ENCODE measurements at places on chromosomes 1 and 21.
A peak's percentile ranks its signal among the peaks of the same experiment; 100 is the strongest.

- no peak for DNase-seq
Measured at GRCh38 chr1:29964718-29965533, 728.6 kb downstream of the PTPRU start.

DNA sequence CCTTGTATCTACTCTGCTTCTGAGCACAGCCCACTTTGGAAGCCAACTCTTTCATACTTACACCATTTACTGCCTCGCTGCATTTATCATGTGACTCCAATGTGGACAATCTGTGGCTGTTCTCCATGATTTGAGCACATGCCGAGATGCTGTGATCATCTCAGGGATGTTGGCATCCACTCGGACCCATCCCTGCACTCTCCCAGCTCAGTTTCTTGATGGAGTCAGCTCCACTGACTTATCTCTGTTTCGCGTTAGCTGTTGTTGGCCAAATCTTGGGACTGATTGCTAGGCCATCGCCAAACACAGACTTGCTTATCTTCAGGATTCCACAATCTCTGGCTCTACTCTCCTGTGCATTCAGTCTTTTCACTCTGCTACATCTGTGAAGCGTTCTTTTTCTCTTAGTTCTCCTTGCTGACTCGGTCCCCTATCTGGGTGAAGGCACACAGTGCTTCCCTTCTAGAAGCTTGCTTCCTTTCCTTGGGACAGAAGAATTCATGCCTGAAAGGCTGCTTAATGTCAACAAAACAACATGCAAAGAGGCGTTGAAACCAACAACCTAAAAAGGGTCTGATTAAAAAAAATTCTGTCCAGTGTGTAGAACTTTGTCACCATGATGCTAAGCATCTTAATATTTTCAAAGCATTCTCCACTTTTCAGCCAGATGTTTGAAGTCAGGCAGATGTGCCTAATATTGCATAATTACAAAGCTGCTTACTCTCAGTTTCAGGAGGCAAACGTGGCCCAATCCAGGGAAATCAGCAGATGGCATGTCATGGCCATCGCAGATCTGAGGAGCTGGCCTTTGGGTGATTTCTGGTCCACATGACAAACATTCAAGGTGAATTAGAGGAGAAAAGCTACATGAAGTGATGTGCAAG lies 120.7 kb downstream of the NGF start:
- DNase-seq, result no peak

DNA sequence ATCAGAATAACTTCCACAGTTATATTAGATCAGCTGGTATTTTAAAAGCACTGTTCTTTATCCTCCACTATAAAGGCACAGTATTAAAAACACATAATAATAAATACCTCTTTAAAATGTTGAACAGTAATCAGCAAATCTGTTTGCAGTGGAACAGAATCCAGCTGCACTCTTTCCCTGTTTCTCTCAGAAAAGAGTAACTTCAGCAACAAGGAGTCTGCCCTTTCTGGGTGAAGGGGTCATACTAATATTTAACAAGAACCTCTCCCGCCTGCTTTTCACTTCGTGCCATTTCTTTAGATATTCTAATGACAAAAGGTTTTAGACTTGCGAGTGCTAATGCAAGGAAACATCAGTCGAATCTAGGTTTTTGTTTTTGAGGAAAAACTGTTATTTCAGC lies 194.2 kb upstream of the FMN2 start:
- no peak for DNase-seq

DNA sequence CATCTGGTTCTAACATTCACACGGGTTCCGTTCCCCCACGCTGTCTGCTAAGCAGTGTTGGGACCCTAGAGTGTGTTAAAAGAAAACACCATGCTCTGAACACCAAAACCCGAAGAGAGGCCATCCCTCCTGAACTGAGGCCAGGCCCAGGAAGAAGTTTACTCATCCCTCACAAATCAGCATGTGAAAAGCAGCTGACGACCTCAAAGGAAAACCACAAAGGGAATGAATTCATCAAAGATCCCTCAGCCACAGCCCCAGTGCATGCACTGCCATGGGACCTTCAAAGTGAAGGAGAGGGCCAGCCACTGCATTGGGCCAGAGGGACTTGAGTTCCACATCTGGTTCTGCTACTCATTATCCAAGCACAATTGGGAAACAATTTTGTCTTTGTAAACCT lies 7.0 kb upstream of the PSEN2 start:
- no peak for DNase-seq

DNA sequence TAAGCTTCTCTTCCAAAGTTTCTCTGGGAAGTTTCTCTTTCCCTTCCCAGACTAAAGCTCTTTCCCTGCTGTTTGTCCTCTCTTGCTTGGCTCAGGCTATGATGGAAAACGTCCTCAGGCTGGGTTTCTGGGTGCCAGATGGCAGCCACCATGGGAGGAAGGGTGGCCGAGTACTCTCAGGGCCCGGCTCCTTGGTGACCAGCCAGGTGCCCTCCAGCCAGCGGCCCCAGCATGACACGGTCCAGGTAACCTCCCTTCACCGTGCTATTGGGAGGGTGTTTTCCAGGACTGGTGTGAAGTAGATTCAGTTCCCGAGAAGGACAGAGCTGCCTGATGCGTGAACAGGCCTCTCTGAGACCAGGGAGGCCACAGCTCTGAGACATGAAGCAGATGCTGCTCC lies 60.3 kb downstream of the KIF26B start:
- DNase-seq, result no peak

GRCh38 chr1:211356723-211357407 lies 30.2 kb downstream of the TRAF5 start:
- DNase-seq, result no peak

DNA sequence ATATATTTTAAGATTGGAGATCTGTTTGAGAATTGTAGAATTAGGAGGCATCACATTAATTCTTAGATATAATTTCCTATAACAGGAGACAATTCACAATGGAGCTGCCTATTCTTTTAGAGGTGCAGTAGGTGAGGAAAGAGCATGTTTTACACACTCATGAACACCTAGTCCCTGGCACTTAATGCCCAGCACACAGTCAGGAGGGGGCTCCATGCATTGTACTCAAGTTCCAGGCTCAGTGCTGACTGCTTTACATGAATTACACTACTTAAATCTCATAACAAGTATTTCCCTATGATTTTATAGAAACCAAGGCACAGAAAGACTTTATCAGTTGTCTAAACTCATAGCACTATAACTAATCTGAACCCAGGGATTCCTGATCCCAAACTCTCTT lies 360 bp upstream of the GBP3 start:
- no peak for DNase-seq

DNA sequence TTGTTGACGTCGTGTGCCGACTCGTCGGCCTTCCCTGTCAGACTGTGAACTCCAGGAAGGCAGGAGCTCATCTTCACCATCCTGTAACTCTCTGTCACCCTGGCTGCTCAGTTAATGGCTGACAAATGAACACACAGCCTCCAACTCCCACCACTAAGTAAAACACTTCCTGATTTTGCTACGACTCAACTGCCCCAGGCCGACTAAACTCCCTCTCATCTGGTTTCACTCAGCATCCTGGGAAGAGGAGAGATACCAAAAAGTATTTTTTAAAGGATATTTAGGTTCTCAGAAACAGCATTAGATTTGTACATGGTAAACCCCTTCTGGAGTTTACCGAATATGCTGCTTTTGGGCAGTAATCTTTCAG lies 18.2 kb upstream of the LHX4 start:
- DNase-seq, result no peak

DNA sequence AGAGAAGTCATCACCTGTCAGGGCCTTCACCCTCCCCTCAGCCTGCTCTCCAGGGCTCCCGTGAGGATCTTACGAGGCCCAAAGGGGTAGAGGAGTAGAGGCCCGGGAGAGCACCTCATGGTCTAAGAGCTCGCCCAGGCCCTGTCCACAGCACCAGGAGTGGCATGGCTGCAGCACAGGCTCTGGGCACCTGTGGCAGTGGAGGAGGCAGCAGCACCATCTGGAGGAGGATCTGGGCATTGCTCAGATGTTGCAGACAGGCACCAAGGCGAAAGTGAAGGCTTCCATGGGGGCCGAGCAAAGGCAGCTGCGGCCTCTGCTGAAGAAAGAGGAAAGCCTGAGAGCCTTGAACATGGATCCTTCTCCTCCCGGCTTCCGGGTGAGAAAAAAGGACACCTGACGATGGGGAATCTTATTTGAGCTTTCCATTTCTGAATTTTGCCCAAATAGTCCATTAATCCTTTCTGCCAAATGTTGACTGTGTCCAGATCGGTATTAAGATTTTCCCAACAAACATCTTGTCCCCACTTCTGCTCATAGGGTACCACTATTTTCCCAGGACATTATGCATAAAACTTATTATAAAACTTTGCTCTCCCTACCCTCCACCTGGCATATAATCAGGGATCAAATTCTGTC lies 604.7 kb downstream of the PTPRC start:
- DNase-seq, result peak; percentile 72

DNA sequence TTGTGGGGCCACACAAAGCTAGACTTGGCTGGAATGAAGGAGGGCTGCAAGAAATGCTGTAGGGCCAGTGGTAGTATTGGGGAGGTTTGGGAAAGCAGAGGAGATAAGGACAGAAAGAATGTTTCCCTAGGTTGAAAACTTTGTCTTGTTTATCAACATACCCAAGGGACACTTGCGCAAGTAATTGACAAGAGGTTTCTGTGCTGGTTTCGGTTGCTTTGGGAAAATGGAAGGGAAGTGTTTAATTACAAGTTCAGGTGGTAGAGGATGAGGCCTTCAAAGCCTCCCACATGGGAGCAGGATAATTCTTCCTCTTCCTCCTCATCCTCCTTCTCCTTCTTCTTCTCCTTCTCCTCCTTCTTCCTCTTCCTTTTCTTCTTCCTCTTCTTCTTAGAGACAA lies 182.1 kb upstream of the LMO4 start:
- no peak for DNase-seq

DNA sequence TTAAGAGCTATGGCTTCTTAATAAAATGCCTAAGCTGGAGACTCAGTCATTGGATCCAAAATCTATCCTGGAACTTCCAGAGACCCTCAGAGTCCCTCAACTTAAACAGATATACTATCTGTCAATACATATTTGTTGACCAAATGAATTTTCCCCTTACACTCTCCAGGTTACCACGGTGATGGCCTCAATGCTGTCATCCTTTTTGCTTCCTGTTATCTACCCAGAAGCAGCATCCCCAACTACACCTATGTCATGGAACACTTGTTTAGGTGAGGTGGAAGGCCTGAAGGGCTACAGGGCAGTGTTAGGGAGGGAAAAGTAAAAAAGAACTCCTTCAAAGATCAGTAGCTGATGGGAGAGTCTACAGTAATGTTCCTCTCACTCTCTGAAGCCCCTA lies 4.4 kb upstream of the C1orf56 start:
- DNase-seq, result peak; percentile 30

GRCh38 chr1:69523461-69523860 lies 44.3 kb upstream of the LRRC7 start:
- DNase-seq, result no peak

DNA sequence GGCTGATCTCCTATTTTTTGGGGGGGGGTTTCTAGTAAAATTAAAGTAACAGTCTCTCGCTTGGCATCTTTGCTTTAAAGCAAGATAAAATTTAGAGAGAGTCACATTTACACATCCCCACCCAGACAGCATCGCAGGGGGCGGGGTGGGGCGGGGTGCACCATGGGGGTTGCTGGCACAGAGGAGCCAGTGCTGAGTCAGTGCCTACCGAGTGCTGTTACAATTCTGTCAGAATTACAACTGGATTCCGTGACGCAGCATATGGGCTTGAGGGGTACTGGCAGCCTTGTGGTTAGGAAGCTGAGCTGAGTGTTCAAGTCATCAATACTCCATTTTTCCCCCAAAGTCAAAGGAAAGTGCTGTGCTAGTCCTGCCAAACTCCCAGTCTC lies 175.9 kb downstream of the PRDM16 start:
- no peak for DNase-seq

GRCh38 chr21:42820616-42821465 lies 58.5 kb downstream of the WDR4 start:
- DNase-seq, result no peak

- no peak for DNase-seq
Measured at GRCh38 chr1:109881906-109882287, 28.8 kb upstream of the CSF1 start.

- no peak for DNase-seq
Measured at GRCh38 chr1:226371027-226371694, 36.7 kb downstream of the PARP1 start.

GRCh38 chr1:101239095-101240040 lies 2.5 kb downstream of the S1PR1 start:
- peak; percentile 86 for DNase-seq

GRCh38 chr1:46152016-46152415 lies 19.6 kb upstream of the PIK3R3 start:
- no peak for DNase-seq

- no peak for DNase-seq
Measured at GRCh38 chr21:34913811-34914210, 135.3 kb downstream of the RUNX1 start.

- peak; percentile 55 for DNase-seq
Measured at GRCh38 chr1:234065794-234066447, 161.4 kb downstream of the SLC35F3 start.

DNA sequence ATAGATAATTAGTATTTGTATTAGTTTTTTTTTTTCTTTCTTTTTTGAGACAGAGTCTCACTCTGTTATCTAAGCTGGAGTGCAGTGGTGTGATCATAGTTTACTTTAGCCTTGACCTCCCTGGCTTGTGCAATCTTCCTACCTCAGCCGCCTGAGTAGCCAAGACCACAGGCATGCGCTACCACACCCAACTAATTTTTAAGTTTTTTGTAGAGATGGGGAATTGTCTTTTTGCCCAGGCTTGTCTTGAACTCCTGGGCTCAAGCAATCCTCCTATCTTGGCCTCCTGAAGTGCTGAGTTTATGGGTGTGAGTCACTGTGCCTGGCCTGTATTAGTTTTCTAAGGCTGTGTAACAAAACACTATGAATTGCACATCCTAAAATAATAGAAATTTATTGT lies 58.3 kb downstream of the MSH4 start:
- no peak for DNase-seq

GRCh38 chr21:16873176-16873575 lies 639.7 kb upstream of the CXADR start:
- DNase-seq, result no peak

DNA sequence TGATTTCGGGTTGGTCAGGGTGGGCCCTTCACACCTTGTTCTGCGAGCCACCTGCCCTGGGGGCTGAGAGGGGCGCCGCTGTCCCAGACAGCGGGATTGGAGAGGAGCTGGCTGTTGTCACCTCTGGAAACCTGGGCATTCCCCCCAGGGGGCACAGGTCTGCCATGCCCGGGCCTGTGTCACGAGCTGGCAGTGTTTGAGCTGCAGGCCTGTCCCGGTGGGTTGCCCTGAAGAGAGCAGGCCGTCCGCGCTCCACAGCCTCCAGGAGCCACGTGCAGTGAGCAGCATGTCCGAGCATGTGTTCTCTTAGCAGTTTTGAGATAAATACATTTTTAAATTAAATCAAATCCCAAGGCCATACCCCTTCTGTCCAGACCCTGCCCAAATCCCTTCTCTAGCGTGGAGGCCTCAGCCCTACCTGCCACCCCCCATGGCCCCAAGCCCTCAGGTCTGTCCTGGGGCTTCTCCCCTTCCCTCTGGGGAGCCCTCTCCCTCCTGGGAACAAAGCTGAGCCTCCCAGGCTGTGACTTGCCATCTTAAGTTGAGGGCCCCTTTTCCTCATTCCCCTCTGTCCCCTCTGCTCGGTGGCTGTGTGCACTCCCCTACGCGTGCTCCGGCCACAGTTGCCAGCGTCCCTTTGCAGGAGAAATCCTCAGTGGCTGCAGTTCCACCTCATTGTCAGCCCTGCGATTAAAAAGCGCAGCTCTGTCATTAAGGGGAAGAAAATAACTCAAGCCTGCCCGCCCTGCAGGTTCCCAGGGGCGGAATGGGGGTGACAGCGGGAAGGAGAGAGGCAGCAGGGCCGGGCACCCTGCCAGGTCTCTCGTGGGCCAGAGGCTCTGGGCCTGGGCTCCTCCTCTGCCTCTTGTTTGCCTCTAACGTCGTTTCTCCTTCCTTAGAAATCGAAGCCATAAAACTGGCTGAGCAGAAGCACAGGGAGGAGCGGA lies 26.6 kb downstream of the SLX9 start:
- DNase-seq, result no peak
